Activated CD8-positive, alpha-beta memory T cell treated with anti-CD3 and anti-CD28 coated beads, Interleukin-2, amount 50 U/mL, for 48 hours (primary cell): ENCODE measurements at places on chromosomes 12 and 14.

DNA sequence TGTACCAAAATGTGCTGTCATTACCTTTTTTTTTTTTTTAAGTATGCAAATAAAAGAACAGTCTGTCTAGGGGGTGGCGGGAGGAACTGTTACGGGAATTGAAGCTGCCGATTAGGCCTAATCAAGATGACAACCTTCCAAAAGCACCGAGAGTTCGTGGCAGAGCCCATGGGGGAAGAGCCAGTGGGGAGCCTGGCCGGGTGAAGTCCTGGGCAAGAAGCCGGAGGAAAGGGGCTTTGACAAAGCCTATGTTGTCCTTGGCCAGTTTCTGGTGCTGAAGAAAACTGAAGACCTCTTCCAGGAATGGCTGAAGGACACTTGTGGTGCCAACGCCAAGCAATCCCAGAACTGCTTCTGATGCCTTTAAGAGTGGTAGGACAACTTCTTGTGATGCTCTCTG lies 42.6 kb downstream of the ACTN1 start:
- no peak for DNase-seq

- DNase-seq = no peak
Observed at GRCh38 chr12:79023784-79024183, 159.2 kb downstream of the SYT1 start.

DNA sequence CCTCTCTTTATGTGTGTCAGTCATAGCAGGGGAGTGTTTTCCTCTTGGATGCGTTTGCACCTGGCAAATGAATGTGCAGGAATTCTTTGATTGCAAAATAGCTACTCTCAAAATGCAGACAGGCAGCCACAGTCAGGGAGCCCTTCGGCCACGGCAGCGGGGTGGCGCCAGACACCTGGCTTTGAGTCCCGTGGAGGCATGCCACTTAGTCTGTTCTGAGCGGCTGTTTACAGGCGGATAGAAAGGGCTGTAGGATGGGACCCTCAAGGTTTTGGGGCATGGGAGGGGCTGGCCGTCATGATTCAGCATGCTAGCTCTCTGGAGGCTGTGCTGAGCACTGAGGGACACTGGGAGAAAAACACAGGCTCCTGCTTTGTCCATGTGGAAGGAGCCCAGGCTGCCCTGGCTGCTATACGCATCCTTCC lies 117.1 kb downstream of the SLC25A47 start:
- no peak for DNase-seq

GRCh38 chr12:122064780-122065588 lies 13.6 kb upstream of the MLXIP start:
- DNase-seq = no peak

- DNase-seq = no peak
Observed at GRCh38 chr14:42569227-42569626, 962.6 kb downstream of the LRFN5 start.

- no peak for DNase-seq
Observed at GRCh38 chr12:2294651-2295475, 242.1 kb downstream of the CACNA1C start.

GRCh38 chr12:802242-803120 lies 50.1 kb downstream of the WNK1 start:
- DNase-seq = no peak

- no peak for DNase-seq
Observed at GRCh38 chr12:3219233-3219632, 142.1 kb downstream of the TSPAN9 start.

DNA sequence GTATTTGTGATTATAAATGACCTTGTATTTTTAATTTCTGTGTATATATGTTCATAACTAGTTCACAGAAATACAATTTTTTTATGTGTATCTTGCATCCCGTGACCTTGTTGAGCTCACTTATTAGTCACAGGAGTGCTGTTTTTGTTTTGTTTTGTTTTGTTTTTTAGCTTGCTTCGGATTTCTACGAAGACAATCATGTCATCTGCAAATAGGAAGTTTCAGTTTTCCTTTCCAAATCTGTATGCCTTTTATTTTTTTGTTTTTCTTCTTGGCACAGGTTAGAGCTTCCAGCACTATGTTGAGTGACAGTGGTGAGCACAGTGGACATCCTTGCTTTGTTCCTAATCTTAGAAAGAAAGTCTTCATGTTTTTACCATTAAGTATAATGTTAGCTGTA lies 229.2 kb upstream of the GARIN6 start:
- DNase-seq = no peak

DNA sequence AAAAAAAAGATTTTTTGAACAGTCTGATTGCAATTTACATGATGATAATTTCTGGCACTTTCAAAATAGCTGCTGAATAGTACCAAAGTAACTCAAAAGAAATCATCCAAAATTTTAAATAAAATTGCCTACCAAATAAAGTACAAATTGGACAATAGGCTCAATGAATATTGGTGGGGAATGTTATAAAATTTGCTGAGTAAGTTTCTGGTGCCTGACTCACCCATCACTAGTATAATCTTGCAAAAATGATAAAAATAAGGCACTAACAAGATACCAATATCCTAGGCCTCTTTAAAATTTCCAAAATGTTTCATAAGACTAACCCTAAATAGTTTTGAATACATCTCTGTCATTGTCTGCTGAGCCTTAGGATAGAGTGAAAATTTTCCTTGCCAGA lies 145.3 kb upstream of the LRFN5 start:
- DNase-seq = no peak

GRCh38 chr14:81710232-81710845 lies 176.7 kb upstream of the SEL1L start:
- DNase-seq = no peak

GRCh38 chr12:109807954-109808643 lies 25.1 kb downstream of the TRPV4 start:
- no peak for DNase-seq

GRCh38 chr12:68794653-68795251 lies 13.2 kb upstream of the MDM2 start:
- no peak for DNase-seq

DNA sequence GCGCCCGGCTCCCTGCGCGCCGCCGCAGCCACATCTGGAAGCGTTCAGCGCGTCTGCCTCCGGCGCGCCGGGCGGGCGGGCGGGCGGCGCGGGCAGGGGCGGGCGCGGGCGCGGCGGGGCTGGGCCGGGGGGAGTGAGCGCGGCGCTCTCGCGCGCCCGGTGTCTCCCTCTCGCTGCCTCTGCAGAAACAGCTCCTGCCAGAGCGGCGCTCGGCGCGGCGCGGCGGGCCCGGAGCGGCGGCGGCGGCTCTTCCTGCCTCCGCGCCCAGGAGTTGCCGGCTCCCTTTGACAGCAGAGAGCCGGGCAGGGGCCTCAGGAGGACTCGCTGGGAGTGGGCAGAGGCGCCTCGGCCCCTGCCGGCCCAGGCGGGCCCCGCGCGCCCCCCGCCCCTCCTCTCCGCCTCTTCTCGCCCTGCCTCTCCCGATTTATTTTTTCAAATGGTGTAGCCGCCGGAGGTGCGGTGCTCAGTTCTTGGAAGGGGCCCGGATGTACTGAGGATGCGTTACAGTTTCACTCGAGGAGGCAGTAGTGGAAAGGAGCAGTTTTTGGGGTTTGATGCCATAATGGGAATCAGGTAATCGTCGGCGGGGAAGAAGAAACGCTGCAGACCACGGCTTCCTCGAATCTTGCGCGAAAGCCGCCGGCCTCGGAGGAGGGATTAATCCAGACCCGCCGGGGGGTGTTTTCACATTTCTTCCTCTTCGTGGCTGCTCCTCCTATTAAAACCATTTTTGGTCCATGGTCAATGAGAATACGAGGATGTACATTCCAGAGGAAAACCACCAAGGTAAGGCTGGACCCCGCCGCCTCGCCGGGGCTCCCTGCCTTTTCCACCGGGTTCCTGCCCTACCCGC lies at the start of gene CACNA1C:
CACNA1C (plus strand) TSS at position 162 of the 853 bp plus-strand sequence; CDS start at position 738, 576 bp downstream.
- peak; percentile 64 for DNase-seq

- DNase-seq = no peak
Observed at GRCh38 chr14:87838931-87839330, 154.1 kb downstream of the GALC start.

- DNase-seq = no peak
Observed at GRCh38 chr14:74545386-74545785, 51.8 kb downstream of the ISCA2 start.

DNA sequence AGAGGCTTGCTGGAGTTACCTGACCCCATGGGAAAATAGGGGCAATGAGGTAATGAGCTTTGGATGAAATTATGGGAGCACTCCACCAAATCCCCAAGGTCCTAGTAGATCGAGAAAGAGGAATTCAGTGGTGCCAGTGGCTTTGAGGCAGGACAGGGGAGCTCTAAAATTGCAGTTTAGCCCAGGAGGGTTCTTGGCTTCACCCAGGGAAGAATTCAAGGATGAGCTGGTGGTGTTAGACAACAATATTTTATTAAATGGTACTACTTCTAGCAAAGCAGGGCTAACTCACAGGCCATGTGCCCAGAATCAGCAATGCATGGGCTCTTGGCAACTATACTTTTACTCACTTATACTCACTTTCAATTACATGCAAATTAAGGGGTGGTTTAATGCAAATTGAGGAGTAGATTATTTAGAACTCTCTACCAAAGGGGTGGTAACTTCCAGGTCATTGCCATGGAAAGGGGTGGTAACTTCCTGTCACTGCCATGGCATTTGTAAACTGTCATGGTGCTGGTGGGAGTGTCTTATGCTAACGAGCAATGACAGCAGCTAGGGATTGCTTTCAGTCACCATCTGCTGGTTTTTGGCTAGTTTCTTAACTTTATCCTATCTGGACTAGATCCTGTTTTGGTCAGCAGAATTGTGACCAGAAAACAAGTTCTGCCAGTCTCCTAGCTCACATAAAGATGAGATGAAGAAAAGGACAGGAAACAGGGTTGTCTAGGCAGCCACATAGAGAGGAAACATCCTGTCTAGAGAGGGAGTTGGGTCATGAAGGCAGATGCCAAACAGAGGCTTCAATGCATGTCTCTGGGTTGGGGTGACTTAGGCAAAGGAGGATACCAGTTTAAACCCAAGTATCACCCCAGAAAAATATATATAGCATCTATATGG lies 64.7 kb downstream of the ZNF641 start:
- DNase-seq = no peak

DNA sequence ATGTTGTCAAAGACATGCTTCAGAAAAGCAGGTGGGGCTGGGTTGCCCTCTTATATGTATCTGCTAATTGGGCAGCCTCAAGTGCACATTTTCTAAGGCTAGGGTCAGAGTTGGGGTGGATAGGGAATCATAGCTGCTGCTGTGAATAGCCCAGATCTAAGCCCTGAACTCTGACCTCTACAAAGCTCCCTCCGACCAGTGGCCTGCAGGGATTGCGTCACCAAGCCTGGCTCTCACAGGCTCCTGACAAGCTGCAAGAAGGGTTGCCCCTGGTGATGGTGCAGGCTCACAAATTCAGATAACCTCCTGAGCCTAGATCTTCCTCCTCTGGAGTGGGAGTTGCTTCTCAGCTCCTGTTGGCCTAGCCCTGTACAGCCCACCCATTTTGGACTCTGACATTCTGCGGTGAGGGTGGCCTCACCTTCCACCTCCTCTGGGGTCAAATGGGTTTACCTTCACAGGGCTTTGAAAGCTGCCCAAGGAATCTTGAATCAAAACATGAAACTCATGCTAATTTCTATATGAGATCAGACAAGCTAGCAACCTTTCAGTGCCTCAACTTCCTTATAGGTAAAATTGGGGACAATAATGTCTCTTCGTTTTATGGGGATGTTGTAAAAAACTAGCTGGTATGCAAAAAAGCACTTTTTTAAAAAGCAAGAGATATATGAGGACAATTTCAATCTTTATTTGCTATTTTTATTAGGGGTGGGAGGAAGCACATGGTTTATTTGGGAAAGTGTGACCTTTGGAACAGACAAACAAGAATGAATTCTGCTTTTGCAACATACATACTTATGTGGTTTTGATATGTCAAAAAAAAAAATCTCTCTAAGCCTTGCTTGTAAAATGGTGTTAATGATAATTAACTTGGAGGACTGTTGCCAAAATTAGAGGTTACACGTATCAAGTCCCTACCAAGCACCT lies 4.9 kb upstream of the SUSD6 start:
- DNase-seq = no peak

DNA sequence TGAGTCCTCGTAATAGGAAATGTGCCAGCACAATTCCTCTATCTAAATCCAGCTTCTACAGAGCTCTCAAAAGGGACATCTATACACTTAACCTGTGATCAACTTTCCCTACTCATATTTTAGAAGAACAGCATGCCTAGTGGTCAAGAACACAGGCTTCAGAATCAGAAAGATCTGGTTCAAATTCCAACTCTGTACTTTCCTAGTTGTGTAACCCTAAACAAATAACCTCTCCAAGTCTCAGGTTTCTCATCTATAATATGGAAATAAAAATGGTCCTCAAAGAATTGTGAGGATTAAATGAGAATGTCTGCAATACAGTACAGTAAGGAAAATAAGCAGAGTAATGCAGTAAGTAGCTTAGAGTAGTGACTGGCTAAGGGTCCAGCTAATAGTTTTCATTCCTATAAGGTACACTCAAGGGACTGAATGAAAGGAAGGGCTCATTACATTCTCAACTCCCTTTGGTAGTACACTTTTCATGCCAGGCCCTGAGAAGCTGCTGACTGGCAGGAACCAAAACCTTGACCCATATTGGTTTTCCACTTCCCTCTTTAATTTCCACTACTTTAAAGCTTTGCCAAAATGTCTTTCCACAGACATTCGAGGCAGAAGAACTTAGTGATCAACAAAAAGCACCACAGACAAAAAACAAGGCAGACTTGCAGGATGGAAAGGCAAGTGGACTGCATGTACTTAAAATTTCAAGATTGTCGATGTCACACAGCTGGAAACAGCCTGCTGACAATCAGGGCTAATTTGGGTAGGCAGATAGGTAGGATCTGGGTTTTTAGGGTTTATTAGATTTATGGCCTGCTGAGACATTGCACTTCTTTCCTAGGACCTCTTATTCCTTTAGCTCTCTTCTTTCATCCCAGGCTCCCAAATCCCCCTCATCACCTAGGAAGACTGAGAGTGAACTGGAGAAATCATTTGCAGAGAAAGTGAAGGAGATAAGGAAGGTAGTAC lies 4.3 kb downstream of the CCDC196 start:
- no peak for DNase-seq

DNA sequence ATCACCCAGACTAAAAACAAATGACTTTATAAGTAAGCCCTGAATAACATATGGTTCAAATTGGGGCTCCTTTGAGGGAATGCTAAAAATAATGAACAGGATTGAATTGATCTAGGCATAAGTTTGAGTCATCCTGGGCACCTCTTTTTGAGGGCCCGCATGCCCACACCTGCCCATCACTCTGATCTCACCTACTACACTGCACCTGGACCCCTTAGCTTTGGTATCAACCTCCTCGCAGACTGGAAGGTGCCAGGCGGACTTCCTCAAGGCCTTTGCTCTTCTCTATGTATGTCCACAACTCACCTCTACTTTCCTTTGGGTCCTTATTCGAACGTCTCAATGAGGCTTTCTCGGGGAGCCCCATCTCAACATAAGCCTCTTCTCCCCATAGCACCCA lies 17.2 kb downstream of the NTN4 start:
- no peak for DNase-seq

GRCh38 chr12:39389399-39390150 lies 53.3 kb downstream of the KIF21A start:
- DNase-seq = no peak

GRCh38 chr14:34356264-34356654 lies 105.8 kb downstream of the SPTSSA start:
- no peak for DNase-seq

DNA sequence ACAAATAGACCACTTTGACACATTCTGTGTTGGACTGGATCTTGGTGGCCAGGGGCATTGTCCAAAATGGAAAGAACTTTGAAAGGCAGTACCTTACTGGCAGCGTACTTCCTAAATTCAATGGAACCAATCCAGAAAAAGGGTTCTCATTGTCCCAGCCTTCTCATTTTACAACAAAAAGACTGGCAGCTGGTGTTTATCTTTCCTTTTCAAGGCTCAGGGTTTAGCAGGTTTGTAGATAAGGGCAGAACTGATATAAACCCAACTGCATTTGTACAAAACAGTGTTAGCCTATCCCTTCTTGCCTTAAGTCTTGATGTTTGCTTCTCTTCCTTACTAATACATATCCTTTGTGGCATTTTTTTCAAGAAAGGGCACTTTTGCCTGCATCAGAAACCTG lies 7.7 kb downstream of the THAP2 start:
- DNase-seq = no peak
